ENCODE measurements at places on chromosomes 7 and 10. TPM values are rescaled to one million over a fixed set of nuclear protein-coding genes. Genes with fewer than 3 reads are reported as not detected.
A peak's percentile ranks its signal among the peaks of the same experiment; 100 is the strongest.

GRCh38 chr7:50333221-50333651 is 28.7 kb downstream of the IKZF1 start:
- ATAC-seq, result no peak

DNA sequence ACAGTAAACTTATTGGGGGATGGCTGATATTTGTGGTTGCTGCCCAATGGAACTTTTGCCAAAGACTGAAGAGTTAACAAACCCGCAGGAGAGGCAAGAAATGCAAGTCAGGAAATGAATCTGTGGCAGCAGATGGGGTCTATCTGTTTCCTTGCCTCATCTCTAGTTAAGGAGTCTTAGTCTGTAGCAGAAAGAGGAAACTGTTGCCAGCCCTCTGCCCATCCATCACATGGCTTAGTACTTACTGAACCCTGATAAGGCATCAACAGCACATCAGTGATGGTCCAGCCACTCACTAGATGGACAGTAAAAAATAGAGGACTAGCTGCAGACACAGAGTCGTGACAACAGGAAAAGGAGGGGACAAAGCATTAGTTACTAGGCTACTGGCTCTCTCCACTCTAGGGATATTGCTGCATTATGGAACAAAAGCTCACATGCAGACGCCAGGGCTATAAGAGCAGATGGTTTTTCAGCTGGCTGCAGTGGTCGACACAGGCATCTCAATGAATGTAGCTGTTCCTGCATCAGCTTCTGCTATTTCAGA is 614.7 kb downstream of the PARD3 start:
- no peak for ATAC-seq

The SNCG gene
- 8.2 TPM for total RNA-seq

The LMOD2 gene
- not detected for total RNA-seq

The ACSM6 gene
- total RNA-seq, result not detected

- no peak for ATAC-seq
Measured at GRCh38 chr7:152189061-152189460, 163.6 kb downstream of the GALNT11 start.

DNA sequence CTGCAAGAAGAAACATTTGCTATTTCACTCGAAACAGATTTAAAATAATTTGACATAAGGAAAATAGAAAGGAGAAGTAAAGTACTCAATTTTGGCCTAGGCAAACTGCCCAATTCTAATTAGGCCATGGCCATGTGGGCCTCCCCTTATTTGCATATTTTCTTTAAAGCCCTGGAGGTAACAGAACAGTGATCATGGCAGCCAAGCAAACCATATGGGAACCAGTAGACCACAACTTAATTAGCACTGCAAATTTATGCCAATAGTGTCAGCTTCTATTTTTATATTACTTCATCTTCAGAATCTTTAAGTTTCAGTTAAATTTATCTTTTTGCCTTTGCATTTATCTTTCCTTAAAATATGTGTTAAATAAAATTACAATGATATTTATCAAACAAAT is 63.3 kb upstream of the THSD7A start:
- ATAC-seq, result no peak

DNA sequence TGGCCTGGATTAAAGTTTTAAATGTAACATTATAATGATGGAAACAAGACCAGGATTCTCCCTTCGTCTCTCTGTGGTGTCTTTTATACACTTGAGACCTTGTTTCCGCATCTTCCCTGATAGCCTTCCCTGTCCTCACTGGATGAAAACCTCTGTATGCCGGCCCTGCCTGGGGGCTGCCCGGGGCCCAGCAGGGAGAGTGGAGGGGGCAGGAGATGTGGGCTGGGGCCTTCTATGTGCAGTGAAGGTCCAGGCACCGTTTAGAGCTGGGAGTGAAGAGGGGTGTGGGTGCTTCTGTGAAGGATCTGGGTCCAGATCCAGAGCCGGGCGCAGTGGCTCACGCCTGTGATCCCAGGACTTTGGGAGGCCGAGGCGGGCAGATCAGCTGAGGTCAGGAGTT is 50.7 kb downstream of the UNCX start:
- ATAC-seq, result no peak

- ATAC-seq, result no peak
Measured at GRCh38 chr7:29160080-29160479, 13.7 kb upstream of the CPVL start.

The ANXA7 gene
- total RNA-seq, result 117 TPM

The GSTO2 gene
- total RNA-seq, result 25.1 TPM

DNA sequence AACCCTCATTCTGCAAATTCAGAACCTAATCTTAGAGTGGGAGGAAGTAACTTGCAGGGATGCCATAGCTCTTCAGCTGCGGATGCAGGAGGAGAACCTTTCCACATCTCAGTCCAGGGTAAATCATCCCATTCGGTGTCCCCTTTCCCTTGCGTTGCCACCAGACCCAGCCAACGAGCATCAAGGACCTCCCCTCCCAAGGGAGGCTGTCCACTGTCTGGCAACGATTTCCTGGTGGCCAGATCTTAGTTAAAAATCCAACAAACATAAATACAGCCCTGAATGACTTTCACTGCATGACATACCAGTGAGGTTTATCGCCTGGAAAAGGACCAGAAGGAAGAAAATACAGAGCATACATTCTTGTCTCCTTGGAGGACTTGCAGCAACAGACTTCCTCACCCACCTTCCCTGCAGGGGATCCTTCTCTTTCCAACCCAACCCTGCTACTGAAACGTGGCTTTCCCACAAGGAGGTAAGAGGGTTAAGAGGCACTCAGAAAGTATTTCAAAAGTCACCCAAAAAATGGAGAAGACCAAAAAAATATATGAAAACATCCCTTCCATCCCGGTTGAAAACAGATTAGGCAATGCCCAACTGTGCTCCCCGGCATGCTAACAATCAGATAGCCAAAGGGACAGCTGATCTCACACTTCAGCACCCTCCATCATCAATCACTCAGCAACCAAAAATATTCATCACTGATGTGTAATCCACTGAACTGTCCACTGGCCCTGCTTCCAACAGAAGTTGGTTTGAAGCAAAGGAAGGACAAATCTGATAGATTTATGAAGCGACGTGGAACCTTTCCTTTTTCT is 206.6 kb downstream of the TNS3 start:
- ATAC-seq, result no peak

- no peak for ATAC-seq
Measured at GRCh38 chr10:92142512-92142911, 148.4 kb downstream of the CPEB3 start.

- ATAC-seq, result no peak
Measured at GRCh38 chr7:85103357-85103756, 83.5 kb downstream of the SEMA3D start.

GRCh38 chr7:135236727-135237126 is 3.1 kb downstream of the STRA8 start:
- no peak for ATAC-seq

- ATAC-seq, result no peak
Measured at GRCh38 chr7:147033641-147034040, 917.0 kb downstream of the CNTNAP2 start.

- ATAC-seq, result no peak
Measured at GRCh38 chr7:11317766-11318165, 344.1 kb downstream of the PHF14 start.

DNA sequence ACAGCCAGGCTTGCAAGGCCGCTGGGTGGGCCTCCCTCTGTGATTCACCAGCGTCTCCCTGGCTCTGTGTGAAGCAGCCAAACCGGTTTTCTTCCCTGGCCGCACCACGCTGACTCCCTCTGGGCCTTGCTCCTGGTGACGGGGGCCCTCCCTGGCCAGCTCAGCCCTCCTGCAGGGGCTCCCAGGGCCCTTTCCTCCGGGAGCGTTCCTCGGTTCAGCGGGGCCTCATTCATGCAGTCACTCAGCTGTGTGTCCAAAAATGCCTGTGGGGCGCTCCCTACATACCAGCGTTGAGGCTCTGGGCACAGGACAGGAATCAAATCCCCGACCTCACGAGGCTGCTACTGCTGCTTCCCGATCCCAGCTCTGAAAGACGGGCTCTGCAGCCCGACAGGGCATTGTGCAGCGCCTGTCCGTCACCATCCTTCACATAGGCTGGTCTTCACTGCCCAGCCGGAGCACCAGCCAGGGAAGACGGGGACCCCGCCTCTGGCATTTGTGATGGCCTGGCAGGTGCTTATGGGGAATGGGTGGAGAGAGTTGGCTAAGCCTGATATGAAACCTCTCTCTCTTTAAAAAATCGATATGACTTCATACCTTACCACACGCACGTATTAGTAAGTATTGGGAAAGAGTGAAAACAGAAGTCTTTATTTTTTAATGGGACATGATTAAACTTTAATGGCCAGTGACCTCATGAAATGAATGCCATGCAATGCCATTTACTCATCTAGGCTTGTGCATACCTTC is 110.0 kb upstream of the SHH start:
- peak; percentile 92 for ATAC-seq

DNA sequence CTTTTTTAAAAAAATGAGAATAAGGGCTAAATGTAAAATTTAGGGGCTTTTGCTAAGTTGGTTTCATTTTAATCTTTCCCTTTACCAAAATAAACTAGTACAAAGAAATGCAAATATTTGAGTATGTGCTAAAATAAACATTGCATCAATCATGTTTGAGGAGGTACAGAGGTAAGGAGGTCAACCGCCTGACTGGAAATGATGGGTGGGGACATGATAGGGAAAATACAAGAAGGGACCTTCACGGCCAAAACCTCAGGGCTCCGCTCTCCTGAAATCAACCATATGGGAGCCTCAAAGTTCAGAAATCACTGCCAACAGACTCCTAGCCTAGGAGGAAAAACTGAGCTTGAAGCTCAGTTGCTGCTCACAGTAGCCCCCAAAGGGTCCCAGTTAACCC is 207.6 kb downstream of the AHR start:
- ATAC-seq, result no peak

GRCh38 chr10:123154711-123155505 is 706 bp downstream of the BUB3 start:
- ATAC-seq, result peak; percentile 53

The SORBS1 gene
- total RNA-seq, result 23.2 TPM

Measured in esophagus mucosa (tissue), 1 donor.